Left ventricle myocardium inferior (tissue), 1 donor: ENCODE measurements at places on chromosomes 5 and 9.

GRCh38 chr5:108687595-108688200, 60.0 kb upstream of the FER start:
- DNase-seq: no peak

- no peak for DNase-seq
These were observed 3.9 kb downstream of the CEMIP2 start for GRCh38 chr9:71764463-71764862.

GRCh38 chr5:99926463-99926862, 608.7 kb upstream of the FAM174A start:
- no peak for DNase-seq

DNA sequence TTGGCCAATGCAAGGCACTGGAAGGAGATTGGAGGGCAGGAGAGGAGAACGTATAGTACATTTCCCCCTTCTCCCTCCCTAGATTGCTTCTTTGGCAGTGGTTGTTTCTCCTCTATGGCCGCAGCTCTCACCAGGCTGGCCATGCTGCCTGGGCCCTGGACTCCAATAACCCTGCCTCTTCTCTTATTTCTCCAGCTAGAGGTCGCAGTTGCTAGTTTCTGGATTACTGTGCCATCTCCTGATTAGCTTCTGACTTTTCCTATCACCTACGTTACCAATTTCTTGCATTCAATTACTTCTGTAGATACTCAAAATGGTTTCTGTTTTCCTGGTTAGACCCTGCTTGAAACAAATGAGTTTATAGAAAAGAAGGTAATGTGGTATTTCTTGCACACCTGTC, 2.4 kb upstream of the MACIR start:
- no peak for DNase-seq

GRCh38 chr9:96183751-96184150, 118.2 kb downstream of the HSD17B3 start:
- DNase-seq: no peak

DNA sequence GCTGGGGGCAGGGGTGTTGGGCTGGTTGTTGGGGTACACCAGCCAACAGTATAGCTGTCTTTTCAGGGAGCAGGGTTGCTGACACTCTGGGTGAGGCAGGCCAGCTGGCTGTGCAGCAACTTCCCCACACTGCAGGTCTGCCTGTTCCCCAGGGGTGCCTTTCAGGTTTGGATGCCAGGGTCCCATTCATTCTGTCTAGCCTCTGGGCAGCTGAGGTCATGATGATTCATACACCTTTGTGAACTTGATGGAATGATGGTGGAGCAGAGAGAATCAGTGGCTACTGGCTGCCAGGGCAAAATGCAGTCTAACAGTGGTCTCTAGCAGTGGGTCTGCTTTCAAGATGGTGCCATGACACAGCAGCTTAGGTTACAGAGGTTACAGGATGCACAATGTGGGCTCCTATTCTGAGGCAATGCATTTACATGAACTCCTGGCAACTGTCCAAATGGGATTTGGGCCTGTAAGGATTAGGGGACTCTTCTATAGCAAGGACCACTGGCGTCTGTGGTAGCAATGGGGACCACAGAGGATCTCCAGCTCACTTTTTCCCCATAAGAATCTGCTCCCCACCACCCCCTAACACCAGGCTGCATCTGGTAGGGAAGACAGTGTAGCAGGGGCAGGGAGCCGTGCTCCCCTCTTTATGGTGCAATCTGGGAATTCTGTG, 103.7 kb downstream of the FEM1C start:
- no peak for DNase-seq

DNA sequence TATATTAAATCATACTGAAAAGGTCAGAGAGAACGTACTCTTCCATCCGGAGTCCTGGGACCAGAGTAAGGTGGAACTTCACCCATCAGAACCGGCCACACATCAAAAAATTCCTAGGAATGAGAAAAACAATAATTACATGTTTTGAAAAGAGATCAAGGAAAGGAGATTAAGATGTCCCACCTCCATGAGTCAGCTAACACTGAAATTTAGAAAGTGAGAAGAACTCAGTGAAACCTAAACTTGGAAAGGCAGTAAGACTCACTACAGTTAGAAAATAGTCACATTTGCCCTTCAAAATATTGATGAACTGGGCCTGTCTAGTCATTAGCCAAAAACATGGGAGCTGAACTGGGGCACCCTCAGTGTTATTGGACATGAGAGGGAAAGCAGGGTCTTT, 23.0 kb downstream of the PDE6A start:
- no peak for DNase-seq

- no peak for DNase-seq
These were observed 60.7 kb downstream of the PARP8 start for GRCh38 chr5:50727149-50727496.

- DNase-seq: no peak
These were observed 146.6 kb downstream of the ESM1 start for GRCh38 chr5:54838843-54839242.

DNA sequence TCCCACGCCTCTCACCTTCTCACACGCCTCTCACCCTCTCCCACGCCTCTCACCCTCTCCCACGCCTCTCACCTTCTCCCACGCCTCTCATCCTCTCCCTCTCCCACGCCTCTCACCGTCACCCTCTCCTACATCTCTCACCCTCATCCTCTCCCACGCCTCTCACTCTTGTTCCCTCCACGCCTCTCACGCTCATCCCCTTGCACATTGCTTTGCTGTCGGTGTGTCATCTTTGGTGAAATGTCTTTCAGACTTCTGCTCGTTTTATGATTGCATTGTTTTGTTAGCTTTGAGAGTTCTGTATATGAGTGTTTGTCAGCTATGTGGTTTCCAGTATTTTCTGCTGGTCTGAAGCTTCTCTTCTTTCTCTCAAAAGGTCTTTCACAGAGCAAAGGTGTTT, 102.7 kb downstream of the EHMT1 start:
- no peak for DNase-seq

- no peak for DNase-seq
These were observed 16.4 kb downstream of the SMC2 start for GRCh38 chr9:104110509-104110908.

GRCh38 chr5:136192526-136193321, at the start of gene SMIM32:
Gene SMIM32, minus strand, starts transcription at chr5:136193162. Its CDS starts 638 bp downstream, at chr5:136192524.
- no peak for DNase-seq

- no peak for DNase-seq
These were observed 409.4 kb downstream of the DMRTA1 start for GRCh38 chr9:22855980-22856379.

DNA sequence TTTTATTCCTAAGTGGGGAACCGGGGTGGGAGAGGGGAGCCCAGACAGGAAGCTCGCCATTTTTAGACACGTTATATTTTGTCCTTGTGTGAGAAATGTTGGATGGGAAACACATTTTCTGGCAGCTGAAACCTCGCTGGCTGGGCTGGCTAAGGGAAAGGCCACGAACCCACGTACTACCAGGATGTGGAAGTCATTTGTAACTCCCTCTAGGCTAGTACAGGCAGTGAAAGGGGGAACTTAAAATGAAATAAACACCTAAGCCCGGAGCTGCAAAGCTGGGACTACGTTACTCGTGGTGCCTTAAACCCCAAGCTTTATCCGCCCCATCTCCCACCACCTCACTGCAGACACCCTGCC, 42.5 kb downstream of the TMEM174 start:
- no peak for DNase-seq

DNA sequence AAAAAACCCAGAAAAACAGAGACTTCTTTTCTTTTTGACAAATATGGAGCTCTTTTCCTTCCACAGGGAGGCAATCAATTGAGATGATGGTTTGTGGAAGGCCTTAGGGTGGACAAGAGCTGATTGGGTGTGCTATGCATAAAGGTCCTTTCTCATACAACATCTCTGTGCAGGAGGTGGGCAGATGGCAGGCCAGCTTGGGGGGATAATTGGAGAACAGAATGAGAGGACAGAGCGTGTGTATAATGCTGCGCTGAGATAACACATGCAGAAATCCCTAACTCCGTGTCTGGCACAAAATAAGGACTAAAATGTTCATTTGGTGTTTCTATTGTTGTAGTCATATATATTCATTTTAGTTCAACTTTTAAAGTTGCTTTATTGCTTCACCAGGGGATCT, 159.0 kb upstream of the MEF2C start:
- DNase-seq: no peak

DNA sequence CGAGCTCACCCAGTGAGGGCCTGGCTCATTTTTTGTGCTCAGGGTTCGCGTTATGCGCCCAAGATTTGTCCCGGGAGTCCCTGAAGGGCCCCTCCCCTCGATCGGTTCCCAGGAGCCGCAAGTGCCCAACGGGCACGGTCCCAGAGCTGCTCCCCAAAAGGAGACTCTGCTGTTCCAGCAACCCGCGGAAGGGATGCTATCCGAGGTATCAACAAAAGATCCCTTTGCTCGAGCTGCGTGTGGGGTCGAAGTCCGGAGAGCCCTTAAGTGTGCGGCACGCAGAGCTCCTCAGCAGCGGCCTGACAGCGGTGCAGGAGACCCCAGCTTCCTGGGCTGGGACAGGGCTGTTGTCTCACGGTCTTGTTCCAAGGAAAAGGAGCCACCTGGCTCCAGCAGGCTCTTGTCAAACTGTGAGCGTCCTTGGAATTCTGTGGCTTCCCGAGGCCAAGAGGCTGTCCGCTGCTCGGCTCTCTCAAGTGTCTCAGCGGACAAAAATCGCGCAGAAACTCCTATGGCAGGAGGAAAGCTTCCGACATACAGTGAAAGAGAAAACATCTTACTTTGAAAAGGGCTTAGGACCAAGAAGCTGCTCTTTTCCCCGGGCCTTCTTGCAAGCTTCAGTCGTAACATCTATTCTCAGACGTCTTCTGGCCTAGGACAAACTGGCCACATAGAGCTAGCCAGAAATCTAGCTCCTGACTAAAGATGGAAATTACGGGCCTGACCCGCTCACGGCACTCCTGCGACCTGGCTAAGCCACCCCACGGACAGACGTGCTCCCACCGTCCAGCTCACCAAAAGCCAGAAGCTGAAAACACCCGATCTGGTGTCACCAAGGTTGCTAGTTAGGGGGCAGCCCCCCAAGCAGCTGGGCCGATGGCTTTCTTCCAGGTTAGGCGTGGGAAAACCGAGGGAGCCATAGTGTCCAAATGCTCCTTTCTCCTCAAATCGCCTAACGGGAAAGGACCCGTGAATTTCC, 2.6 kb upstream of the FOXB2 start:
- no peak for DNase-seq

DNA sequence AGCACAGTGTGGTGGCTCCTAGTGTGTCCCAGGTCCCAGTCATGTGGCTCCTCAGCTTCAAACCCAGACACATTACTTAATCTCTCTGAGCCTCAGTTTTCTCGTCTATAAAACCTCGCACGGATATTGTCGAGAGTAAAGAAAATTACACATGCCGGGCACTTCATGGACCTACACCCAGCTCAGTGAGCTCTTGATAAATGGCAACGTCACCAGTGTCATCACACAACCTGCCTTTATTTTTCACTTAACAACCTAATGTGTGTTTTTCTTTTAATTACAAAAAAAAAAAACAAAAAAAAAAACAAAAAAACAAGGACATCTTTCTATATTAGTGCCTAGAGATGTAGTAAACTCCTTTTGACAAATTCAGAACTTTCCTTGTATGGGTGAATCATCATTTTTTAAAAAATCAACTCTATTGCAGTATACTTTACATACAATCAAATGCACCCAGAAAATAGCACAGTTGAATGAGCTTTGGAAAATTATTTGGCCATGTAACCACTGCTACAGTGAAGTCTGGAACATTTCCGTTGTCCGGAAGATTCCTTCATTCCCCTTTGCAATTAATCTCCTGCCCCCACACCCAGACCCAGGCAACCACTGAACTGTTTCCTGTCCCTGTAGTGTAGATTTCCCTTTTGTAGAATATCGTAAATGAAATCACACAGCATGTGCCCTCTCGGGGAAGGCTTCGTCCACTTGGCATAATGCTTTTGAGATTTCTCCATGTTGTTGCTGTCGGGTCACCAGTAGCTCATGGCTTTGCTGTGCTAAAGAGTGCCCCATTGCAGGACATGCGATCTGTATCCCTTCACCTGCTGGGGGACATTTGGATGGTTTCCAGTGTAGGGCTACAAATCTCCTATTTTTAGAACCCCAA, 100.4 kb upstream of the LARP1 start:
- no peak for DNase-seq

GRCh38 chr5:161230221-161230620, 316.3 kb downstream of the GABRB2 start:
- no peak for DNase-seq

DNA sequence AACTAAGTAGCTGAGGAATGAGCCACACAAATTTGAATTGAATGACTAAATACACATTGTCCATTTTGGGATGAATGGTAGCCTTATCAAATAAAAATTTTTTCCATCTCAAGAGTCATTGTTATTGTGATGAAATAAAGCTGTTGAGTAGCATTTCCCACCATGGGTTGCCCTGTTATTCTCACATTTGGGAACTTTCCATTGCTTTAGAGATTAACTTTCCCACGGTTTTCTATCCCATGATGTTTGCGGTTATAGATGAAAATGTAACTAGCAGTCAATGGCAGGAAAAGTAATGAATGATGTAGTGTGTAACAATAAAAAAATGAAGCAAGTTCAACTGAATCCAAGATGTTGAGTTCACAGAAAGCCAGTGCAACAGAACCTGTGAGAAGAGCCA, 59.9 kb upstream of the PLPP1 start:
- no peak for DNase-seq

DNA sequence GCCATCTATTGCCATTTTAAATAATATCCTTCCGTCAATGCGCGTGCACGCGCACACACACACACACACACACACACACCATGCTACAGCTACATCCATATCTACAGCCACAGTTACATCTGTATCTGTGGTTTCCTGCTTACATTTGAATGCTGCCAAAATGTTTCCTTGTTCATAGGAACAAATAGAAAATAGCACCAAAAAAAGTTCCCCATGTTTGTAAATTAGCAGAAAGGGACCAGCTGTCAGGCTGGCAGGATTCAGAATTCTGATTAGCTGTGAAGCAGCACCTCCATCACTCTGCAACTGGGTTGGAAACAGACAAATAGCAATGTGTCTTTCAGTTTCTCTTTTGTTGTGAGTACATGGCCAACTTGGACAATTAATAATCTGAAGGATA, 601.5 kb downstream of the IRX1 start:
- no peak for DNase-seq

GRCh38 chr5:135881244-135881643, 14.4 kb downstream of the IL9 start:
- no peak for DNase-seq

DNA sequence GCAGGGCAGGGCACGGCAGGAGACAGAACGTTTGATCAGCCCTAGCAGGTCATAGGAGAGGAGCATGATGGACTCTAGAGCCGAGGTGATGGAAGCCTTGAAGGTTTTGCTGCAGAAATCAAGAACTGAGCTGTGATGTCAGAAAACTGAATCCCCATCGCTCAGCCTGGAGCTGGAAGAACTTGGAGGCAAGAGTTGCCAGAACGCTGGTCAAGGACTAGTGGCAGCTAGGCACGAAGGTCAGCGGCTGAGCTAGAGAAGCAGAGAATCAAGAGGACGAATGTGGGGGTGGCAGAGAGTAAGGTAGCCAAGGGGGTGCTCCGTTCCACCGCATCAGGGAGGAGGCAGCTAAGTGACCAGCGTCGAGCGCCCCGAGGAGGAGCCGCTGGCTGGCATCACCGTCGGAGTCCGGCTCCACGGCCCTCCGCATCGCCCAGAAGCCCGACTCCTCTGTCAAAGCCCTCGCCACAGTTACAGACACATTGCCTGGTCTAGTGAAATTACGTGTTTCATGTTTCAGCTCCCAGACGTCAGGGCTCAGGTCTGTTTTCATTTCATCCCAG, 1.2 kb upstream of the GALNT10 start:
- peak; percentile 18 for DNase-seq

- DNase-seq: no peak
These were observed 42.8 kb downstream of the NEURL1B start for GRCh38 chr5:172683645-172684471.

- no peak for DNase-seq
These were observed 56.3 kb downstream of the SLC24A2 start for GRCh38 chr9:19732441-19732951.

- DNase-seq: no peak
These were observed 66.6 kb downstream of the ITGA1 start for GRCh38 chr5:52854301-52854700.
